ENCODE measurements at places on chromosomes 3 and 15.
A peak's percentile ranks its signal among the peaks of the same experiment; 100 is the strongest.

- DNase-seq: no peak
Observed at GRCh38 chr3:114355653-114356052, 61.8 kb downstream of the TIGIT start.

DNA sequence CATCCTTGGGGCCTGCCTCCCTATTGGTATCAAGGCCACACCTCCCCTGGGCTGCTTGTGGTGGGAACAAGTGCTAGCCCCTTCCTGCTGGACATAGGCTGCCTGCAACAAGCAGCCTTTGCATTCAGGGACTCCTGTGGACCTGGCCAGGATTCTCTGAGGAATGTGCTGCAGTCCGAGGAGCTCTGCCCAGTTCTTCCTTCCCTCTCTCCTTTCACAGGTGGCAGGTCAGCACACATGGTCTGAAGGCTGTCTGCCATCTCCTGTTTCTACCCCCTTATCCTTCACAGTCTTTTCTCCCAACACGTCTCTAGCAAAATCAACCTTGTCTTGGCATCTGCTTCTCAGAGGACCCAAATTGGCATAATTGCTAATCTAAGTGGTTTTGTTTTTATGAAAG is 97.0 kb upstream of the LIPC start:
- no peak for DNase-seq

GRCh38 chr15:71768184-71768583 is 42.2 kb upstream of the NR2E3 start:
- no peak for DNase-seq

DNA sequence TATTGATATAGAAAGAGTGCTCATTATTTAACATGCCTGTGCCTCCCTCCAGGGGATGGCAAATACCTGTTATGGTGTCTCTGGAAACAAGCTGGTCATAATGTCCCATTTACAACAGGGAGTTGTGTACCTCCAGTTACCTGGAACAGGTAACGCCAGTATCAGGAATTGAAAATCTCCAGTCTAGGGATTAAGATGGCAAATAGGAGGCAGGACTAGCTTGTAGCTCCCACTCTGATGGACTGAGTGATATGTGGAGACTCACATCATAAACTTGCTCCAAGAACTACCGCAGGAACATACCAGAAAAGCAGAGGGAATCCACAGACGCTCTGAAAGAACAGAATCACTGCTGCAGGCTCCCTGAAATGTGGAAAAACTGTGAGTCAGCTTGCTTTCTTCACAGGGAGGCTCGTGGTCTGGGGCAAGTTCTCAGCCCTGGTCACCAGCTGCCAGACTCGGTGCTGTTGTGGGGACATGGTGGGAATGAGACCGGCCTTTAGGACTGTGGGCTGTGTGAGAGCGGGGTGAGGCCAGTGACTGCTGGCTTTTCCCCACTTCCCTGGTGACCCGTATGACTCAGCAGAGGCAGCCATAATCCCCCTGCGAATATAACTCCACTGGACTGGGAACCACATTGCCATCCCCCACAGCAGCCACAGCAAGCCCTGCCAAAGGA is 97.4 kb downstream of the KCNAB1 start:
- no peak for DNase-seq

DNA sequence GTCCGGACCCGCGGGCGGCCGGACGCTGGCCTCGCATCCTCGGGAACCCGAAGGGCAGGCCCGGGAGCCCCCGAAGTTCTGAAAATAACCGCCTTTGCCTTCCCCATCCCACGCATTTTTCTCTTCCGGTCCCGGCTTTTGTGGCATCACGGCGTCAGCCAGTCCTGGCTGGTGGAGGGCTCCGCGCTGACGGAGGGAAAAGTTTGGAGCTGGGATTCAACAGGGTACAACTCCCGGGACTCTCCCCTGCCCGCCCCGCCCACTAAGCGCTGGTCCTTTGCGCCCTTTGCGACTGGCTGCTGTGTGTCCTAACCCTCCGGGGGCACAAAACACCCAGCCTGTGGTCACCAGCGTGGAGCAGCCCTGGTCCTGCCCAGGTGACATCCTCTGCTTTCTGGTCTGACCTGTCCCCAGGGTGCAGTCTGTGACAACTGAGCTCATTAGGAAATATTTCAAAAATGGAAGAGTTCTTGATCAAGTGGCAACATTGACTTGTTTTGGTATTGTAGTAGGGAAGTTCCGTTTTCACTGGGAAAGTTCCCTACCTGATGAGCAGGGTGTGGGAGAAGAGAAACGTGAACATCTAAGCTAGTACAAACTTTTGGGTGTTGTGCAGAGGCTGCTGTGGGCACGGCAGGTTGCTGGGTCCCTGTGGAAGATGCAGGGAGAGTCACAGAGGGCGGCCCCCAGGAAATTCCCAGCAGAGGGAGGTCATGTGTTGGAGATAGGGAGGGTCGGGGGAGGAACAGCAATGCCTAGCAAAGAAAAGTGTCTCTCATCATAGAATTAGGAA is 775 bp downstream of the ARNT2 start:
- peak; percentile 78 for DNase-seq

DNA sequence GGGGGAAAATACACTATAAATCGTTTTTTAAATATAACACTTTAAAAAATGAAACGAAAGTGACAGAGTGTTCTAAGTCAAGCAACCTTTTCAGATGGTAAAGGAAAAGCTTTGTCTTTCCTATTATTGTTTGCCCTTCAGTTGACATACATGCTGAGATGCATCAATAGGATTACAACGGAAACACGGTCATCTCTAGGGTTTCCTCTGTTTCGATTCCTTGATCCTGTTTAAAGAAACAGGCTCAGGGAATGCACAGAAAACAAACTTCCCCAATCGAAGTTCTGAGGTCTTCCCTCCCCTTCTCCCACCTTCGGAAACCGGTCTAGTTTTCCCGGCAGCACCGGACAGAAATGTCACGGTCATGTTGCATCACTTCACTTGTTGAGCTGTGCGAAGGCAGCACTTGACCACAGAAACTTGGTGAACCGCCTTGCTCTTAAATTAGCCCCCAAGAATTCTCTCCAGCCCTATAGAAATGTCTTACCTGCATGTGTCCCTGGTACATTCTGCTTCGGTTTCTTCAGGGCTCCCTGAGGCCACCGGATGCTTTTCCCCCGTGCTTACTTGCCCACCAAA is 556 bp downstream of the PEX5L start:
- DNase-seq: no peak

- no peak for DNase-seq
Observed at GRCh38 chr15:37516621-37517020, 416.3 kb upstream of the MEIS2 start.

DNA sequence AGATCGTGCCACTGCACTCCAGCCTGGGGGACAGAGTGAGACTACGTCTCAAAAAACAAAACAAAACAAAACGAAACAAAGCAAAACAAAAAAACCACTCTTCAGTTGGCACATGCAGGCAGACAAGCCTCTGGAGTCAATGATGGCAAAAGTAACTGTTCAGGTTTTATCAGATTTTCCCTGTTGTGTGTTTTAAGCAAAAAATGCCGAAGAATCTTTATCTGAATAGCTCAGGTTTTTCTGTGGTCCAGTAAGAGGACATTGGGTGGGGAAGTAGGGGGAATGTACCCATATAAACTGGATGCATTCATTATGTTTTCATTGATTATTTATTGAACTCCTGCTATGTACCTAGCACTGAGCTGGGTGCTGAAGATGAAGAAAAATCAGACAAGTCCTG is 20.8 kb upstream of the BCL2A1 start:
- DNase-seq: no peak

DNA sequence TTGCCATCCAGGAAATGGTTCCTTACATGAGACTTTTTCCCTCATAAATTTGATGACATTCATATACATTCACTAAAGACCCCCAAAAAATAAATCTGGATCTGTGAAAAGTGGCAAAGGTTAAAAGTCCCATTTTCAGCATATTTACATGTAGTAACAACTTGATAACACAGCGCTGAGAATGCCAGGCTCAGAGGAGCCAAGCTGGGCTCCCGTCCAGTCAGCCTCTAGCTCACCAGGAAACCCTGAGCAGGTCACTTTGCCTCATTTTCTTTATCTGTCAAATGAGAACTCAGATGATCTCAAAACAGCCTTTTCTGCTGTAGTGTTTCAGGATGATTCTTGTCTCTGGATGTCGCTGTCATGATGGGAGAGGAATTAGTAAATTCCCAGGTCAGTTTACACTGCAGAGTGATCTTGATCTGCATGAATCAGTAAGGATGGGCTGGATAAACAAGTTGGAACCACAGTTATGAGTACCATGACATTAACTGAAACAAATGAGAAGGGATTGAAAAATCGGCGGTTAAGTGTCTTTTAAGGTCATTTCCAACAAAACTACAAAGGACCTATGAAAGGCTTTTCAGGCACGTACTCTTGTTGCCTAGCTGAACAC is 82.8 kb downstream of the PPARG start:
- no peak for DNase-seq

DNA sequence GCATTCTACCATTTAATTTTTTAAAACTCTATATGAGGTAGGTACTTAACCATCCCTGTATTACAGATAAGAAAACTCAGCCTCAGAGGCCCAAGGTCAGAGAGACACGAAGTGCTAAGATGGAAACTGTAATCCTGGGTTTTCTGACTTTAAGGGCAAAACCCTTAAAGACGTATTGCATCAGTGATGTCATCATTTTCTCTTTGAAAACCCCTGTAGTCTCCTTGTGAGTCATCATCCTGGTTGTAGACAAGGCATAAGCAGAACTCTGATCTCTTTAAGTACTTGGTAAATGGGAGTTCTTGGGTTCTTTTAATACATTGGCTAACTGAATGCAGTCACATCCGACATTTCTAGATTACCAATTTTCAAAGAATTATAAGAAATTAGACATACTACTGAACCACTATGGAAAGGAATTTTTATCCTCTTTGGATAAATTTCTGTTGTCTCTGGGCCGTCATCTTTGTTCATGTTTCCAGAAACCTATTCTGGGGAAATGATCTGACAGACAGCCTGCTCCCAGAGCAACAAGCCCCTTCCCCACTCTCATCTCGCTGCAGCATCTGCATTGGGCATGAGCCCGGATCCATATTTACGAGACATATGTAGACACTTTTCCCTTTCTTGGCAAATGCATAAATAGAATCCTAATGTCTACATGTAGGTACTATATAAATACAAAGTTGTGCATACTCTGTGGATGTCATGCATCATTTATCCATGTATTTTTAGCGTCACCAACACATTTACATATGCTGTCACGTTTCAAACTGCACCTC is 48.7 kb upstream of the MDFIC2 start:
- no peak for DNase-seq

DNA sequence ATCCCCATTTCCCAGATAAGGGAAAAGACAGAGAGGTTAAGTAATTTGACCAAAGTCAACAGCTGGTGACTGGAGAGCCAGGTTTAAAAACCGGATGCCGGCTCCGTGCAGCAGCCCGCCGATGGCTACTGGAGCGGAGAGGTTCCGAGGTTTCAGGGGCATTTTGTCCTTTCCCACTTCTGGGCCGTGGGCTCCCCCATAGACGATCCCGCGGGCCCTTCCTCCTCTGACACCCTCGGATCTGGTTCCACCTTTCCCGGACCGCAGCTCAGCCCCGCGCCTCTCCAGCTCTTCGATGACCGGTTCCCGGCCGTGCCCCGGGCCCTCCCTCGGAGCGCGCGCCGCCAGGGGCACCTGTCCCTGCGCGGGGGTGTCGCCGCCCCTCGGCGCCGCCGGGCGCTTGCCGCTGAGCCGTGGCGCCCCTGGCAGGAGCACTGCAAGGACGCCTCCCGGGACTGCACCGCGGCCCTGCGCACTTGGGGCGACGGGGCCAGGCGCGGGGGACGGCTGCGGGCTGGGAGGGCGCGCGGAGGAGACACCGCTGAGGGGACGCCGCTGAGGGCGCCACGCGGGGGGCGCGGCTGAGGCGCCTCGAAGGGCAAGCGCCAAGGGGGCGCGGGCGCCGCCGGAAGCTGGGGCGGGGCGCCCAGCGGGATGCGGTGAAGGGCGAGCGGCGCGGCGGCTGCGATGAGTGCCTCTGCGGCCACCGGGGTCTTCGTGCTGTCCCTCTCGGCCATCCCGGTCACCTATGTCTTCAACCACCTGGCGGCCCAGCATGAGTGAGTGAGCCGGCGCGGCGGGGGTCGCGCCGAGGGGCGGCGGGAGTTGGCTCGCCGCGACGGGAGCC is at the start of gene TM6SF1:
TSS of gene TM6SF1 (plus strand) at position 652 of the 847 bp plus-strand sequence. CDS start at position 688, 36 bp downstream.
- DNase-seq: peak; percentile 24

- no peak for DNase-seq
Observed at GRCh38 chr3:79986338-79986737, 218.5 kb upstream of the ROBO1 start.

DNA sequence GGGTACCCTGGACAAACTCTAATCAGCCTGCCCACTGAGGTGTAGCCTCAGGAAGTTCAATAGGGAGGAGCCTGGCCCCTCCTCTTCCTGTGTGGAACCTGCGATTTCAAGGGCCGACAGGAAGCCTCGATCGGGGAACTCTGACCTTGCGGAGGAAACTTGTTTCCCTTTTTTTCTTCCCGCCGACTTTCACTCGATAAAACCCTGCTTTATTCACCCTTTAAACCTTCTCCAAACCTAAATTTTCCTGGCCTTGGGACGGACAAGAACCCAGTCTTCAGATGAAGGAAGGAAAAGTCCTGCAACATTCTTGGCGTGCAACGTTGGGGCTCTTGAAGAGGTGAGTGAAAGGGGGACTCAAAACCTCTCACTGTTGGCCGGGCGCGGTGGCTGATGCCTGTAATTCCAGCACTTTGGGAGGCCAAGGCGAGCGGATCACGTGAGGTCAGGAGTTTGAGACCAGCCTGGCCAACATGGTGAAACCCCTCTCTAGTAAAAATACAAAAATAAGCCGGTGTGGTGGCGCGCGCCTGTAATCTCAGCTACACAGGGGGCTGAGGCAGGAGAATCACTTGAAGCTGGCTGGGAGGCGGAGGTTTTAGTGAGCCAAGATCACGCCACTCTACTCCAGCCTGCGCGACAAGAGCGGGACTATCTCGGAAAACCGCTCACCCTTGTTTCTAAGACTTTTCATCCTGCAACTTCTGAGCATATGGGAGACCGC is 208.2 kb downstream of the ZNF385D start:
- DNase-seq: no peak

DNA sequence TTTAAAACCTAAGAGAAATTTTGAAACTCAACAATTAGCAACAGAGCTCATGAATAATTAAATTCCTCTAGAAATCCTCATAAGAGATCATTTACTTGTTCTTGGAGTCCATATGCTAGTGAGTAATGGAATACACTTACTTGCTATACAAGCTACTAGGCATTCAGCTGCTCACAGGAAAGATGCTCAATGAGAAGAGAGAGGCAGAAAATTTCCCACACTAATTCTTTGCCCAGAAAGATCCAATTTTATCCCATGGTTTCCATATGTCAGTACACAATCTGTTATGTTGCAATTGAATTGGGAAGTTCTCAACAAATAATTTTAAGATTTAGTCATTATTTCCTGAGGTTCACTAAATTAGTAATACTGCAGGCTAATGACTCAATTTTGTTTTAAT is 310.4 kb downstream of the RYR3 start:
- no peak for DNase-seq

GRCh38 chr15:25718597-25718996 is 144.5 kb downstream of the ATP10A start:
- no peak for DNase-seq

GRCh38 chr3:154023148-154023547 is 98.0 kb upstream of the ARHGEF26 start:
- no peak for DNase-seq
